Kidney (tissue), 22 donors: ENCODE measurements at places on chromosomes 3 and 15. TPM values are rescaled to one million over a fixed set of nuclear protein-coding genes. Genes with fewer than 3 reads are reported as not detected.

Gene UROC1
- not detected for polyA plus RNA-seq

Gene GOLGA8G
- not detected for polyA plus RNA-seq

Gene SLC6A11
- polyA plus RNA-seq: not detected

Gene ALDH1A2
- 24.4 TPM for polyA plus RNA-seq

Gene CLDN16
- 28.4 TPM for polyA plus RNA-seq
